Ascending aorta (tissue), 2 donors: ENCODE measurements at places on chromosomes 5 and 9. TPM values are rescaled to one million over a fixed set of nuclear protein-coding genes. Genes with fewer than 3 reads are reported as not detected.

The ENTPD2 gene
- not detected for total RNA-seq

The MEGF10 gene
- total RNA-seq: 0.11 TPM

- H3K4me1 ChIP-seq: no peaks in the 10 kb centered on the region
- no peak overlapping the region for H3K4me3 ChIP-seq
- DNase-seq: no peak
- no peak overlapping the region for H3K27ac ChIP-seq
- H3K27me3 ChIP-seq: no peaks in the 10 kb centered on the region
Measured at GRCh38 chr9:16458696-16459420, 411.6 kb downstream of the BNC2 start.

The ORM2 gene
- 0.64 TPM for total RNA-seq

The TMEM8B gene
- 37.3 TPM for total RNA-seq

- no peak overlapping the region for H3K4me3 ChIP-seq
- no peak overlapping the region for H3K27ac ChIP-seq
- DNase-seq: no peak
- no peaks in the 10 kb centered on the region for H3K4me1 ChIP-seq
Measured at GRCh38 chr5:97534166-97534565, 351.1 kb upstream of the RIOK2 start.

The FAM174A gene
- total RNA-seq: 38.5 TPM

DNA sequence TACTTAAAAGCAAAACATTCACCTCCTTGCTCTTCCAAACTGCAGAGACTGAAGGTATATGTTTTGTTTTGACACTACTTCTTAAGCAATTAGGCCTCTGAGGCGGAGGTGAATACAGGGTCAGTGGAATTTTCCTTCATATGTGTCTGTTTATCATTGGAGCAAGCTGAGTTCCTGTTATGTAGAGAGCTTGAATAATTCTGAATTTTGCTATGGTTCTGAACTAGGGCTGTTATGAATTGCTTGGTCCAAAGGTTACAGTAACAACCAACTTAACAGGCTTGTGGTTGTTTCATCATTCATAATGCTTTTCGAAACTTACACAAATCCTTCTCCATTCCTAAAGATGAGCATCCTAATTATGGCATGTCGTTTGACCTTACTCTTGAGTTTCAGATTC is 444.6 kb upstream of the MEF2C start:
- H3K27ac ChIP-seq: no peak overlapping the region
- H3K36me3 ChIP-seq: no peaks in the 10 kb centered on the region
- no peak overlapping the region for H3K4me3 ChIP-seq

- H3K27me3 ChIP-seq: no peaks in the 10 kb centered on the region
- no peaks in the 10 kb centered on the region for H3K36me3 ChIP-seq
- no peak for DNase-seq
- no peak overlapping the region for H3K27ac ChIP-seq
- H3K4me3 ChIP-seq: no peak overlapping the region
Measured at GRCh38 chr5:170147051-170147752, 41.5 kb downstream of the FOXI1 start.

The PRSS3 gene
- not detected for total RNA-seq

DNA sequence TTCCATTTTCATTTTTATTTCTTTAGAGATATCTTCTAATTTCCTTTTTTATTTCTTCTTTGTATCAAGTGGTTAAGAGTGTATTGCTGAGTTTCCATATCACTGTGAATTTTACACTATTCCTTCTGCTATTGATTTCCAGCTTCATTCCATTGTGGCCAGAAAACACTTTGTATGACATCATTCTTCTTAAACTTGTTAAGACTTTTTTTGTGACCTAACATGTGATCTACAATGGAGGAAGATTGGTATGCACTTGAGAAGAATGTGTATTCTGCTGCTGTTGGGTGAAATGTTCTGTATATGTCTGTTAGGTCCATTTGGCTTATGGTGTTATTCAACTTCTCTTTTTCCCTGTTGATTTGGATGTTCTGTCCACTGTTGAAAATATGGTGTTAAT is 274.2 kb upstream of the PUM3 start:
- no peaks in the 10 kb centered on the region for H3K36me3 ChIP-seq
- no peaks in the 10 kb centered on the region for H3K27me3 ChIP-seq
- no peak for DNase-seq
- H3K4me3 ChIP-seq: no peak overlapping the region

GRCh38 chr5:88045931-88046461 is 222.6 kb downstream of the TMEM161B start:
- no peak overlapping the region for H3K4me3 ChIP-seq
- no peak for DNase-seq
- no peaks in the 10 kb centered on the region for H3K36me3 ChIP-seq
- no peak overlapping the region for H3K27ac ChIP-seq
- H3K27me3 ChIP-seq: no peaks in the 10 kb centered on the region
- no peaks in the 10 kb centered on the region for H3K4me1 ChIP-seq

GRCh38 chr5:115855959-115856358 is 14.2 kb downstream of the AP3S1 start:
- no peak for DNase-seq
- H3K4me1 ChIP-seq: peaks cover 42% of the 10 kb centered on the region
- H3K4me3 ChIP-seq: no peak overlapping the region

The NREP gene
- 15.3 TPM for total RNA-seq

- no peak overlapping the region for H3K27ac ChIP-seq
- H3K4me3 ChIP-seq: no peak overlapping the region
- no peaks in the 10 kb centered on the region for H3K4me1 ChIP-seq
Measured at GRCh38 chr5:42267091-42267490, 156.1 kb upstream of the GHR start.

The FAXDC2 gene
- 25.3 TPM for total RNA-seq

The ZNF300 gene
- total RNA-seq: 2.9 TPM

GRCh38 chr5:65133477-65134110 is 348.1 kb downstream of the ADAMTS6 start:
- no peak for DNase-seq
- H3K27me3 ChIP-seq: no peaks in the 10 kb centered on the region
- H3K4me3 ChIP-seq: no peak overlapping the region
- peaks cover 21% of the 10 kb centered on the region for H3K4me1 ChIP-seq

The GLRA1 gene
- total RNA-seq: not detected

- no peak overlapping the region for H3K4me3 ChIP-seq
- no peak for DNase-seq
Measured at GRCh38 chr9:119761812-119762211, 392.6 kb upstream of the BRINP1 start.

GRCh38 chr5:149680810-149681221 is 49.3 kb upstream of the PPARGC1B start:
- H3K4me3 ChIP-seq: no peak overlapping the region
- peak; percentile 71 for DNase-seq
- no peaks in the 10 kb centered on the region for H3K4me1 ChIP-seq
- no peak overlapping the region for H3K27ac ChIP-seq
- H3K27me3 ChIP-seq: no peaks in the 10 kb centered on the region

GRCh38 chr9:84294241-84294950 is 46.2 kb downstream of the SLC28A3 start:
- H3K4me3 ChIP-seq: no peak overlapping the region
- H3K36me3 ChIP-seq: no peaks in the 10 kb centered on the region
- no peak for DNase-seq
- no peaks in the 10 kb centered on the region for H3K4me1 ChIP-seq
- H3K27me3 ChIP-seq: no peaks in the 10 kb centered on the region

The ANXA1 gene
- total RNA-seq: 261 TPM

The LCN1 gene
- not detected for total RNA-seq

DNA sequence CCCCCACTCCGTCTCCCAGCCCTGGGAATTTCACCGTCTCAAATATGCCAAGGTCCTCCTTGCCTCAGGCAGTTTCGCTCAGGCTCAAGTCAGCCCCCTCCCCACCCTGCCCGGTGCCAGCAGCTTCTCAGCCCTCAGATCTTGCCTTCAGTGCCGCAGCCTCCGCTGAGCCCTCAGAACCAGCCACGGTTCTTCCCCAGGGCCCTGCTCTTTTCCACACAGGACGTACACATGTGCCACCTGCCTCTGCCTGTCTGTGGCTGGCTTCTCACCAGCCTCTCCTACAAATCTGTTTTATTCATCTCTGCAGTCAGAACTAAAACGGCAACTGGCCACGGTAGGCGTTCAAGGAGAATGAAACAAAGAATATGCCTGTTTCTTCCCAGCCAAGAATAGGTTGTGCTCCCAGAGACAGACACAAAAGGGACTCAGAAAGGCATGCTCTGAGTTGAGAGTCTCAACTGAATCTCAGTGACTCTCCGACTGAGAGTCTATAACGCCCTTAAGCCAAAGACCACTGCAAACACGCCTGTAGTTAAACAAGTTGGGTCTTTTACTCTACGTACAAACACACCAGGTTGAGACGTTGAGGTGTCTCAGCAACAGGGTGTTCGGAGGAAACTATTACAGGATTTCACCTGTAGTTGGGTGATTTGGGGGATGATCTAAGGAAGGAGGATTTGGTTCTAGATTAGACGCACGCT is 10.6 kb upstream of the GRIN1 start:
- H3K36me3 ChIP-seq: no peaks in the 10 kb centered on the region
- H3K27ac ChIP-seq: no peak overlapping the region
- DNase-seq: no peak
- peak overlapping the region; percentile 81 for H3K4me3 ChIP-seq
- peaks cover 7% of the 10 kb centered on the region for H3K4me1 ChIP-seq

GRCh38 chr5:90161414-90161813 is 248.1 kb downstream of the CETN3 start:
- H3K4me1 ChIP-seq: no peaks in the 10 kb centered on the region
- H3K36me3 ChIP-seq: no peaks in the 10 kb centered on the region
- no peak overlapping the region for H3K4me3 ChIP-seq

The GPR21 gene
- 5.7 TPM for total RNA-seq
